NCI-H1417 (cell line): ENCODE measurements at places on chromosomes 11 and 22.

GRCh38 chr11:86193297-86194095 is 51.1 kb upstream of the EED start:
- peak; percentile 82 for DNase-seq

GRCh38 chr22:33049119-33049729 is 9.0 kb downstream of the SYN3 start:
- peak; percentile 68 for DNase-seq

DNA sequence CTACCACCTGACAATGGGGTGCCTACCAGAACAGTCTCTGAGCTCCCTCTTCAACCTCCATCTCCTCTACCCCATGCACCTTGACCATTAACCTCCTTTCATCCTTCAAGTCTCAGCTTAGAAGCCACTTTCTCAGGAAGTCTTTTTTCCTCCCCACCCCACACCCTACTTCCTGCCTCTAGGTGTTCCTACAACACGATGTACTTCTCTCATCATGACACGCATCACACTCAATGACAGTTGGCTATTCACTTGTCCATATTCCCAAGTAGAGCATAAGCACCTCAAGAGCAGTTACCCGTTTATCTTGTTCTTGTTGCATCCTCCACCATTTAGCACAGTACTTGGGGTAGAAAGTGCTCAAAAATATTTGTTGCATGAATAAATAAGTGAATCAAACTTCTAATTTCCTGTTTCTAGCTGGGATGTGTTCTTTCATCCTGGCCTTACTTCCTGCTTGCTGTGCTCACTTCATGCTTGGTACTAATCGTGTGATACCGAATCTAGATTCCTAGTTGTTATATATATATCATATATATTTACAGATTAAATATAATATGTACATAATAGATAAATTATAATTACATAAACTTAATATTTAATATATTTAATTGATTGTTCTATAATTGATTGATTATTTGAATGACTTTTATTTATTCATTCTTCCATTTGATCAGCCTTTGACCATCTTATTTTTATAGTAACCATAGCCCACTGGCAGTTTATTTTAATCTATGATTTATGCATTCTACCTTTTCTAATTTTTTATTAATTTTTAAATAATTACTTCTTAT is 177.5 kb upstream of the TMEM45B start:
- DNase-seq, result no peak

GRCh38 chr11:126914166-126914565 is 86.4 kb downstream of the KIRREL3 start:
- DNase-seq, result no peak

- DNase-seq, result no peak
These were observed 4.6 kb downstream of the MN1 start for GRCh38 chr22:27796829-27797519.

DNA sequence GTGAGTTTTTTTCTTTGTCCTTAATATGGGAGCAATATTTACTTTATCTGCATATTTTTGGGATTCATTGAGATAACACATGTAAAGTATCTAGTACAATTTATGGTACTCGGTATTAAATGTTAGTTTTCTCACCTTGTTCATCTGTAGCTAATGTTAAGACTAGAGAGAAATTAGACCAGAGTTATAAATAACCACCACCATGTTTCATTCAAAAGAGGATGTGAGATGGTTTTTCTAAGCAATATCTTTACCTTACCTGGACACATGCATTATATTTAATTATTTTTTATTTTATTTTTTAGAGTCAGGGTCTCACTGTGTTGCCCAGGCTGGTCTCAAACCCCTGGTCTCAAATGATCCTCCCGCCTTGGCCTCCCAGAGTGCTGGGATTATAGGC is 18.4 kb downstream of the ARHGAP42 start:
- no peak for DNase-seq

GRCh38 chr11:73395297-73396208 is 19.4 kb downstream of the RELT start:
- DNase-seq, result no peak

DNA sequence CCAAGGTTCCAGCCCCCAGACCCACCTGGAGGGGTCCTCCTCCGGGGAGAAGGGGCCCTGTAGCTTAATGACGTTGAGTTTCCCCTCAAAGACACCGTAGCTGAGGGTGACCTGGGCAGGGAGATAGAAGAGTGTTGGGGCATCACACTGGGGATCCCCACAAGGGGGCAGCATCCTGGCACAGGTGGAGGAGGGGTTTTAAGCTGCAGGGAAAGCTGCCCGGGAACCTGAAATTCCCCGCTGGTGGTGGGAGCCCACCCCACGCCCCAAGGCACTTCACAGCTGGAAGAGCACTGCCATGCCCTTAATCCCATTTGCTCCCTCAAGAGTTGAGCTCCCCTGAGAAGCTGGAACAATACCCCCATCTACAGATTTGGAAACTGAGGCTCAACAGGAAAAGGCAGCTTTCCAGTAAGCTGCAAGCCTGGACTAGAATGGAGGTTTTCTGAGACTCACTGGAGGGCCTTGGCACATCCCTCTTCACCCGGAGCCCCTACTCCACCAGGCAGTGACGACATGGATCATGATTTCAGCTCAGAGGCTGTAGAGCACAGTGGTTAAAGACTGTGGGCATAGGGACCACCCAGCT is 13.7 kb downstream of the MFNG start:
- no peak for DNase-seq

- peak; percentile 43 for DNase-seq
These were observed 64.7 kb downstream of the MTNR1B start for GRCh38 chr11:93034031-93034722.

GRCh38 chr11:59207988-59208451 is 4.7 kb downstream of the MPEG1 start:
- DNase-seq, result peak; percentile 71

GRCh38 chr11:61111786-61112517 is 9.7 kb downstream of the CD5 start:
- no peak for DNase-seq

DNA sequence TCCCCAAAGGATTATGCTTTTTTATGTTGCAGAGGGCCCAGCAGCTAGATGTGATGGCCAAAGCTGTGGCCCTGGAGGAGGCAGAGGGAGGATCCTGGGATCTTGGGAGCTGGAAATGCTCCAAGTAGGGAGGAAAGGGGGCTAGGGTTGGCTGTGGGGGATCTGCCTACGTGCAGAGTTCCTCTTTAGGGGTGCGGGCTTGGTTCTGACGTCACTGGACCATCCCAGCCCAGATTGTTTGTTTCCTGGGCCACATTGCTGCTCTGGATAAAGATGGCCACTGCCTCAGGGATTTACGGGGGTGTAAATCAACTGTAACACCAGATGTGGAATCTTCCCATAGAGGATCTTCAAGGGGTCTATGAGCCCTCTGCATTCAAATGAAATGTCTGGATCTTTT is 110.3 kb upstream of the SYT13 start:
- DNase-seq, result no peak

GRCh38 chr11:64222651-64223000 is 3.4 kb downstream of the TRPT1 start:
- DNase-seq, result no peak

- no peak for DNase-seq
These were observed 12.5 kb upstream of the MYRF start for GRCh38 chr11:61739966-61740365.

DNA sequence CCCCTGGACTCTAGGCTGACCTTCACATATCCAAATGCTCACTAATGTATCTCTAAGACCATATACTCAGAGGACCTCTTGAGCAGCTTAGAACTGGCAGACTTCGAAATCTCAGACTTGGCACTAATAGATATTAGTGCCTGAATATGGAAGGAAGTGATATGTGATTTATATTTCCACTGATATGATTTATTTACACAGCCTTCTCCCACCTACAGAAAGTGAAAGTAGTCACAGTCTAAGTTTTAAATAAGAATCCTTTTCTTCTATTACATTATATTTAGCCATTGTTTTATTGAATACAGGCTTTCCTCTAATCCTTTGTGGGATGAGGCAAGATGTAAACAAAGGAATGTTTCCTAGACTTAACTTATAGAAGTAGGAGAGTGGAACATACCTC is 6.7 kb upstream of the NAV2 start:
- no peak for DNase-seq

DNA sequence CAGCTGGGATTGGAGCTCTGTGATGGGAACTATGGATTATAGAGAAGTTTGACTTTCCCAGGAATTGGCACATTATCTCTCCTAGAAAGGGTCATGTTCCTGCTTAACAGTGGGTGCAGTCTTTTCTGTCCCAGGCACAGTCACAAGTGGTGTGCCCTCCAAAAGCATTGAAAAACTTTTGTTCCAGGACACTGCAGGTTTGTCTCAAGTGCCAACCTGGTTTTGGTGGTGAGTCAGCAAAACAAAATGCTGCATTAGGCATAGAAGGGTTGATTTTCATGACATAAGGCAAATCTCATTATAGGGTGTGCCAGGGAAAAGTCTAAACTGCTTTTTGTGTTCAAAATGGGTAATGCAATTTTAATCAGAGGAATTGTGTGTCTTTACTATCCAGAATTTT is 4.9 kb downstream of the HTATIP2 start:
- DNase-seq, result no peak

DNA sequence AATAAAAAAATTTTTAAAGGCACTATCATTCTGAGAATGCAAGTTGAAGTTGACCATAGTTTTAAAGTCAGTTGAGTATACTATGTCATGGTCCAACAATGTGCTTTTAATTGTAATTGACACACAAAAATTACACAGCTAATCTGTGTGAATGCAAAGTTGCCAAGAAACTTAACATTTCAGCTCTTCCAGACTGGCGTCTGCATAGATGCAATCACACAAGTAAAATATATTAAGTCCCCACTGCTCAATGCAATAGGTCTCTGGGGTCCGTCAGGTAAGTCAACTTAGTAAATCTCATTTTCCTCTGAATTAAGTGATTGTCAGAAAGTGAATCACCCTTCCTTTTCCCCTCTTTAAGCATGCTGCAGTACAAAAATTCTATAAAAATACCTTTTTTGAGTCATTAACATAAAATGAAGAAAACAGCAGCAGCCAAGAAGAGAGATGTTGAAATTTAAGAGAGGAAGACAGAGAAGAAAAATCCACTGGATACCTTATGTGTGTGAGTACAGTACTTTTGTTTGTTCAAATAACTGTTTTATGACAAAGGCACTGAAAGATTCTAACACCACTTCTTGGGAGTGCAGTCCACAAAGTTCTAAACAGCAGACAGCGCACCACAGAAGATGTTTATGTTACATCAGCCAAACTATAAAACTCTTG is 5.1 kb downstream of the FZD4 start:
- no peak for DNase-seq

DNA sequence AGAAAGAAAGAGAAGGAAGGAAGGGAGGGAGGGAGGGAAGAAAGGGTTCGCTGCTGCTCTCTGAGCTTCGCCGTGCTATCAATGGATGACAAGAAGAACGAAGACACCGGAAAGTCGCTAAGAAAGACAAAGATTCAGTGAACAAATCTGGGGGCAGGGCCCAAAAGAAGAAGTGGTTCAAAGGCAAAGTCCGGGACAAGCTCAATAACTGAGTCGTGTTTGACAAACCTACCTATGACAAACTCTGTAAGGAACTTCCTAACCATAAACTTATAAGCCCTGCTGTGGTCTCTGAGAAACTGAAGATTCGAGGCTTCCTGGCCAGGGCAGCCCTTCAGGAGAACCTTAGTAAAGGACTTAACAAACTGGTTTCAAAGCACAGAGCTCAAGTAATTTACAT is 2.9 kb upstream of the TTLL1 start:
- DNase-seq, result no peak

DNA sequence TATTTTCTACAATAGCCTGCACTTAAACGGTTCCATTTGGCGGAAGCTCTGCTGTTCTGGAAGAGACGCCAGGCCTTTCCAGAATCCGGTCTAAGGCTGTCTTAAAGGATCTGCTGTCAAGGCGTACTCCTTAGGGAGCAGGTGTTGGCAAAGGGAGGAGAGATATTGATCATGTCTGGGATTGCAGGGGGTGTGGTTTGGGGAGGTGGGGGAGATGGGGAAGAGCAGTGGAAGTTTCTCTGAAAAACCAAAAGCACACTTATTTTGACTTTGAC is 22.5 kb upstream of the WNT11 start:
- no peak for DNase-seq

DNA sequence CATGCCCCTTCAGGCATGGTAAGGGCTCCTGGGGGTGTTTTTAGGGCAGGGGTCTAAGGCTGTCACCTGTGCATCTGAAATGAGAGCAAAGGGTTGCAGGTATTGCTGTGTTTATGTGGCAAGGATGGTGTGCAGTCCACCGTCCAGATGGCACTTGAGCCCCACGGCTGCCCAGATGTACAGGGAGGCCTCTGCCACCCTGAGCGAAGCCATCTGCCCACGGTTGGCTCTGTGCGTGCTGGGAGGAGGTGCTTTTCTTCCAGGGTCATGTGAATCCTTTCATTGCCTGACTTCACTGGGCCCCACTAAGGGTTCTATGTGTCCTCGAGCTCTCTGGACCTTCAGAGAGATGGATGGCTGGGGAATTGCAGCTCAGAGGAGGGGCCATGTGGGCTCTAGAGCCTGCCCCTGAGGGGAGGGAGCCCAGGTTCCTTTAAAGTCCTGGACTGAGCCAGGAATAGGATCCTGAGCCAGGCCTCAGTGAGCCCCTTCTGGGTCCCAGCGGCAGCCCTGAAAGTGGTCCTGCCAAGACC is 89.9 kb downstream of the CTTN start:
- no peak for DNase-seq

DNA sequence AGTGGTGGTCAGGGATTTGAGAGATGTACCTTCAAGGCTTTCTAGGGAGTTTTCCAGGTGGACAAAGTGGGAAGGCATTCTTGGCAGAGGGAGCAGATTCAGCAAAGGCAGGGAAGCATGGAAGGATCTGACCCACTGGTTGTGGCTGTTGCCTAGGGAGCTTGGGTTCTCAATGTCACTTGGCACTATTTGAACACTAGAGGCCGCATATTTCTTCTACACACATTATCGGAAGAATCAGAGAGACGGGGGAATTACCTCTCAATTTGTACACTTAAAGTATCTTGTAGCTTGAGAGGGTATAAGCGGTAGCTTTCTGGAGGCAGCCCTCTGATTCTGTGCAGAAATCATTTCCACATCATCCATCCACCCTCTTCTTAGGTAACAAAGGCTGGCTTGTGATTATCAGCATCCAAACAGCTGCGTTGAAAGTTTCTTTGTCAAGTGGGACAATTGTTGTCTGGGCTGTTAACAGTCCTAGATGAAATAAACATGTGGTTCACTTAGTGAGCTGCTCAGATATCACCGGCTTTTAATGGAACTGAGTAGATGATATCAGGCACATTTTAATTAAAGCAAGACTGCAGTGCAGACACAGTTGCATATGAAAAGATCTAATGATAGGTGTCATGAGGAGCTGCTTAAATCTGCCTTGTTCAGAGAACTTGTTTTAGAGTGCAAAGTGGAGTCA is 2.6 kb downstream of the NELL1 start:
- peak; percentile 61 for DNase-seq

DNA sequence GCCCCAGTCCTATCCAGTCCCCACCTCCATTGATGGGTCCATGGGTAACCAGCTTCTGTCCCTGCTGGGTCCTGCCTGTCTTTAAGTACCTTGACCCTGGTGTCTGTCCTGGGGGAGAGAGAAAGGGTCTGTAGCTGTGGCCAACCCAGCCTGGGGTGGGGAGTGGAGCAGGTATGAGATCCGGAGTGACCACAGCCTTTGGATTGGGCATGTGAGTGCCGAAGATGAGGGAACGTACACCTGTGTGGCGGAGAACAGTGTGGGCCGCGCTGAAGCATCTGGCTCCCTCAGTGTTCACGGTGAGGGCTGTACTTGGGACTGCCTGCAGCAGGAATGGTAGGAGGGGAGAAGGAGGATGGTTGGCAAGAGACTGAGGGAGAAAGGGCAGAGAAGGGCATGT is 5.2 kb downstream of the ROBO3 start:
- no peak for DNase-seq
